Adrenal gland (tissue), 19 donors: ENCODE measurements at places on chromosomes 4 and X.

DNA sequence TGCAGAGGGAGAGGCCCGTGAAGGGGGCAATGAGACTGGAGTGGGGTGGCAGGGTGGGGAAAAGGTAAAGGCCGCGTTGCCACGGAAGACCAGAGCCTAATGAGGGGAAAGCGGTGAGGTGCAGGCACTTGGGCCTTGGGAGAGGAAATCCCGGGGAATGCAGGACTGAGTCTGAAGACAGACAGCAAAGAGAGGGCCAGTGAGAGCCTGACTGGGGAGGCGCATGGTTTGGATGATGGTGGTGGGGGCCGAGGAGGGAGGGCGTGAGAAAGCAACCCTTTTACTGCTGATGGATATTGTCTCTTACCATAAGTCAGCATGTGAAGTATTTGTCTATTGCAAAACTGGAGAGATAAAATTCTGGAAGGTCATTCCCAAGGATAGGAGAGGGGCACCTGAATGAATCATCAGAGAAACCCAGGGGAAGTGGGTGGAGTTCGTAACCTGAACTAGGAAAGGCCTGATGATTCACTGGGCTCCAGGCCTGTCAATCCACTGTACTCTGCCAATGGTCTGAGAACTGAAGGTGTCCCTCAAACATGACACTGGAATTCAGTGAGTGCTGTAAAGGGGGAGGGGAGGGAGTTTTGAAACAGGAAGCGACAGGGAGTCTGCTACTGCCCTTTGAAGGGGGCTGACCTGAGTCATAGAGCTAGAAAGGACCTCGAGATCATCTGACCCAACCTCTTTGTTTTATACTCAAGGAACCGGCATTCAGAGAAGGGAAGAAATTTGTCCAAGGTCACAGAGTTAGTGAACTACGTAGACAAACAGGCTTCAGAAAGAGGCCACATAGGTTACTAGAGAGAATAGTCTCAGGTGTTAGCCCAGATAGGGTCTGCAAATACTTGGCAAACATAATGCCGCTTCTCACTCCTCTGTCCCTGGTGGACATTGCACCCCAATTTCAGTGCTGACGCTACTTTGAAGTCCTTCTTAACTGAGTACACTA lies 52.2 kb downstream of the NALF2 start:
- DNase-seq, result peak; percentile 82

DNA sequence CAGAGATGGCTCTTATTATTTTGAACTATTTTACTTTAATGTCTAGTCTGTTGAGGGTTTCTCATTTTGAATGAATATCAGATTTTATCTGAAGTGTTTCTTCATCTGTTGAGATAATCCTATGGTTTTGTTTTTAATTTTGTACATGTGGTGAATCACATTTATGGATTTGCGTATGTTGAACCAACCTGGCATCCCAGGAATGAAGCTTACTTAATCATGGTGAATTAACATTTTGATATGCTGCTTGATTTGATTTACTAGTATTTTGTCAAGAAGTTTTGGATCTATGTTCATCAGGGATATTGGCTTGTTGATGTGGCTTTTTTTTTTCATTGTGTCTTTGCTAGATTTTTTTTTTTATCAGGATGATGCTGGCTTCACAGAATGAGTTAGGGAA lies 2390.9 kb downstream of the PCDH7 start:
- no peak for DNase-seq

DNA sequence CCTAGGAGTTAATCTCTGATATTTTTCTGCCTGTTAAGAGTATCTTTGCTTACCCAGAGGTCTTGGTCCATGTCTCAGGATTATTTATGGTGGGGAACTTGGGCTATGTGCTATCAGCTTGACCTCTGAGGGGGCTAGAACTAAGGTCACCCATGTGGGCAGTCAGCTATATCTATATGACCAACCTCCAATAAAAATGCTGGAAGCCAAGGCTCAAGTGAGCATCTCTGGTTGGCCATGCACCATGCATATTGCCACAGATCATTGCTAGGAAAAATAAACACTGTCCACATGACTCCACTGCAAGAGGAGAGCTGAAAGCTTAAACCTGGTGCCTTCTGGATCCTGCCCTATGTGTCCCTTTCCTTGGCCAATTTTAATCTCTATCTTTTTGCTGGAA lies 196.5 kb upstream of the SLC7A11 start:
- DNase-seq, result no peak

GRCh38 chr4:98199247-98199646 lies 56.0 kb upstream of the STPG2 start:
- DNase-seq, result peak; percentile 13

- no peak for DNase-seq
Measured at GRCh38 chrX:95325185-95325584, 1359.5 kb upstream of the DIAPH2 start.

GRCh38 chr4:25013756-25014661 lies 16.7 kb downstream of the LGI2 start:
- no peak for DNase-seq

DNA sequence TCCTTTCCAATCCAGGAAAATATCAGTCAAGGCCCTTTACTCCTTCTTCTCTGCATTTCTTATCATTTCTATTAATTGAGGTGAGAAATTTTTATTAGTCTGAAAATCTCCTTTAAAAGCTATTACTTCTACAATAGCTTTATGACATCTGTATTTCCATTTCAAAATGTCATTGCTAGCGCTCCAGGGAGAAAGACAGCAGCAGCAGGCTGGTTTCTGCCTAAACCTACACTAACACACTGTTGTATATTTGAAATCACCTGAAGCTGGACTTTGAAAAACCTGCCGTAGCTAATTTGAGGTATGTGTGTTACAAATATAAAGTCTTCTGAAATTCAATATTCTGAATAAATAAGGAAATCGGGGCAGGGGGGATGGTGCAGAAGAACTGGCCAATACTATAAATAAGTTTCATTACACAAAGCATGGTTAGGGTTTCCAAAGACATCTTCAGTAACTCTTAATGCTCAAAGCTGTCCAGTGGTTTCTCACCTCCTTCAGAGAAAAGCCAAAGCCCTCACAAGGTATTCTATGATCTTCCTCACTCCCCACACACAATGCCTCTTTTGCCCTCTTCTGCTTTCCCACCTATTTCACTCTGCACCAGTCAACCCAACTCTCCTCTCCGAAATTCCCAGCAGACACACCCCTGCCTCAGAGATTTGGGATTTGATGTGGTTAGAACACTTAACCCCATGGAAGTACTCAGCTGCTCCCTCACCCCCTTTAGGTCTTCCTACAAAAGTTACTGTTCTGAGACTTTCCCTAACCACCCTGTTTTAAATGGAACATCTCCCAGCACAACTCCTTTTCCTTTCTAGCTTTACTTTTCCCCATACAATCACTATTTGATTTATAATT lies 122.7 kb downstream of the PPP3CA start:
- DNase-seq, result no peak

DNA sequence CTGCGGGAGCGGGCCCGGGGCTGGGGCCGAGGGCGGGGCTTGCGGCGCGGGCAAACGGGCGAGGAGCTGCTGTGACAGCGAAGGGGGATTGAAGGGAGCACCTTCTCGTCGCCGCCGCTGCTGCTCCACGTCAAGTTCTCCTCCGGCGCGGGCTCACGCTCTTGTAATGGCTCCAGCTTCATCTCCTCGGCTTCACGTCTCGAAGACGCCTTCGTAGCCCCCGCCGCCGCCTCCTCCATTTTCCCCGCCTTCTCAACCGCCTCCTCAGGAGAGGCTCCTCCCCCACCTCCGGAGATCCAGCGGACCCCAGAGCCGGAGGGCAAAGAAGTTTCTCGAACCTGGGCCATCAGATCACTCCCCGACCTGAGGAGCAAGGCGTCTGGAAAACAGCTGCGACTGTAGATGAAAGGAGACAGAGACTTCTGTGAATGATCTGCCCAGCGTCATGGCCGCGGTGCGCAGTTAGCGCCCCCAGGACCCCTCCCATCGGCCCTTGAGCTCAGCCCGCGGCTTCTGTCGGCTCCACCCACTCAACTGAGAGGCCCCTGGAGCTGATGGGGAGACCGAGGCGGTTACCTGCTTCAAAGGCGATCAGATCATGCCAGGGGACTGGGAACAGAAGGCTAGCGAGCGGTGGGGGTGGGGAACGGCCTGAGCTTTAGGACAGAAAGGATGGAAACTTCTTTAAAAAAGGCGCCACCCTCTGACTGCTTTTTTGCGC lies 895 bp downstream of the USP51 start:
- peak; percentile 79 for DNase-seq

GRCh38 chr4:3781193-3781886 lies 15.2 kb downstream of the ADRA2C start:
- no peak for DNase-seq

DNA sequence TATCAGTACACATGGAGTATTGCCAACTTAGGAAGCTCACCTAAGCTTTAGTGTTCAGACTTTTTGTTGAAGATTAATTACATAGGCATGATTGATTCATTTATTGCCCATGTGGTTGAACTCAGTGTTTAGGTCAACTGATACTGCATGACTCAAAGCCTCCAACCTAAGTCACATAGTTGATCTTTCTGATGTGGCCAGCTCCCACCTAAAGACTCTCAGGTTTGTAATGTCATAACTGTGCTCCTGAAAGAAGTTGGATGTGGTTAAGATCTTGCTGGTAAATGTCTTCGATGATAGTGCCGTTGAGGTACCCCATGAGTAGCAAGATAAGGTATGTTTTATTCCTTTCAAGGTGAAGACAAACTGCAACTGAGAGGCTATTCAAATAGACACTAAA lies 192.5 kb downstream of the EDA start:
- DNase-seq, result no peak

- DNase-seq, result no peak
Measured at GRCh38 chr4:163404580-163404979, 60.9 kb downstream of the NPY5R start.
